ENCODE measurements at places on chromosomes 11 and 22.

GRCh38 chr22:48596111-48596850, 1231.4 kb downstream of the BRD1 start:
- no peak for DNase-seq

DNA sequence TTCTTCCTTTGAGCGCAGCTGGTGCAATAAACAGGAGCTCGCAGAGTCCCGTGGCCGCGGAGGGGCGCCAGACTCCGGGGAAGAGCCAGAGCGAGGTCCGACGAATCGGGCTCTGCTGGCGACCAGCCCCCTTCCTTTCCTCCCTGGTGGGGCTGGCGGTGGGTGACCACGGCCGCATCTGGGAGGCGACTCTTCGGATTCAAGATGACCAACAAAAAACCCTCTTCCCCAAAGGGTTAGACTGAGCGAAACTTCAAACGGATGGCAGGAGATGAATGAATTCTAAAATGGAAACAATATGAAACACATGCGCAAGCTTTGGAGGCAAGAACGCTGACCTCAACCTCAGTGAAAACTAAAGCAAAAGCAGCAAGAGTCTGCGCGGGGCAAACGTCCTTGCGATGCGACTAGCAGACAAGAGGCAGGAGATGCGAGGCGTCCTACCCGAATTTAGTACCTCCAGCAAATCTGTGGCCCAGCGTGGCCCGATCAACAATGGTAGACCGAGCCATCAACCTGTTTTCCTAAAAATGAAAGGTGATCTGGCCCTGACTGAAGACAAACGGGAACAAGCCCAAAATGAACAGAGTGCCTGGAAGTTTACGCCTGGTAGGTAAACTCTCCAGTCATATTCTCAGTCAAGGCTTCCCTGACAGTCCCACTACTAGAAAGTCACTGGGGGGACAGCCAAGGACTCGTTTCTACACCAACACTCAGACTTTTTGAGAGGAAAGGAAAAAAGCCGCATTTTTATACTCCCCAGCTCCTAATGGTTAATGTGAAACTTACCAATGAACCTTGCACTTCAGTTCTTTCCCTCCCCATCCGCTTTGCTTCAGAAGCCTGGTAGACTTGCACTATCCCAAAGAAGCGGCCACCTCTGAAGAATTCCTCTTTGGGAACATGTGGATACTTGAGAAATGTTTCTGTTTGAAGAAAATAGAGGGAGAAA, 11.6 kb downstream of the MMP3 start:
- peak; percentile 60 for DNase-seq

GRCh38 chr11:115450519-115450918, 53.7 kb downstream of the CADM1 start:
- no peak for DNase-seq

- DNase-seq: no peak
These were observed 101.0 kb upstream of the SORL1-AS1 start for GRCh38 chr11:121553806-121554205.

GRCh38 chr11:48242501-48242900, 2.4 kb upstream of the OR4X2 start:
- DNase-seq: no peak

DNA sequence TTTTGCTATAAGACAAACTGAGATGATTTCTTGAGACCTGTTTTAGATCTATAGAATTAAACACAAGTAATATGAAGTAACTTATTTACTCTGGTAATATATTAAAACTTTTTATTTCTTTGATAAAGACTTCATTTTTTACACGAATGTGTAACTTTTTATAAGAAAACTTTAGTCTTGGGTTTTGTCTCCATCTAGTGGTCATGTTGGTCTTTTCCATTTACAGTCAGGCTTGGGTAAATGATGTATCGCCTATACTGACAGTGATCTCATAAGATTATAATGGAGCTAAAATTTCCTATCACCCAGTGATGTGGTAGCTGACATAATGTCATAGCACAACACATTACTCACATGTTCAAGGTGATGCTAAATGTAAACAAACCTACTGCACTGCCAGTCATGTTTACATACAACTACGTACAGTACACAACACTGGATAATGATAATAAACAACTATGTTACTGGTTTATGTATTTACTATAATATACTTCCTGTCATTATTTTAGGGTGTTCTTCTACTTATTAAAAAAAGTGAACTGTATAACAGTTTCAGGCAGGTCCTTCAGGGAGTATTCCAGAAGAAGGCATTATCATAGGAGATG, 7.5 kb upstream of the C11orf97 start:
- DNase-seq: peak; percentile 66

DNA sequence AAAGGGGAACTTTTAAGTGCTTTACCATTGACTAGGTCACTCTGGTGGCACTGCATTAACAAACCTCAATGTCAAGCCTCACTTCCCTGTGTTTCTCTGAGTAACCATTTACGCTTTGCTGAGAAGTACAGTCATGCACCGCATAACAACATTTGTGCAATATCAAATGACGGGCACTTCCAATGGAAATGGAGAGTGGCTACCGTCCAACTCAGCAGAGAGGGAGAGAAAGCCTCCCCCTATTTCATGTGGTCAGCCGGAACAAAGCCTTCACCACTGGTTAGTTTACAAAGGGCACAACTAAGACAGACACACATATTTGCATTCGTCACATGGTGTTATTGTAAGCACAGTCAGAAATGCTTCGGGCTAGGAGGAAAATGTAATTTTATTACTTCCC, 117.3 kb downstream of the RASSF10 start:
- peak; percentile 64 for DNase-seq

GRCh38 chr11:6357222-6357621, 33.1 kb upstream of the SMPD1 start:
- DNase-seq: peak; percentile 76

- peak; percentile 17 for DNase-seq
These were observed 15.7 kb downstream of the ZNF214 start for GRCh38 chr11:7004482-7004881.

DNA sequence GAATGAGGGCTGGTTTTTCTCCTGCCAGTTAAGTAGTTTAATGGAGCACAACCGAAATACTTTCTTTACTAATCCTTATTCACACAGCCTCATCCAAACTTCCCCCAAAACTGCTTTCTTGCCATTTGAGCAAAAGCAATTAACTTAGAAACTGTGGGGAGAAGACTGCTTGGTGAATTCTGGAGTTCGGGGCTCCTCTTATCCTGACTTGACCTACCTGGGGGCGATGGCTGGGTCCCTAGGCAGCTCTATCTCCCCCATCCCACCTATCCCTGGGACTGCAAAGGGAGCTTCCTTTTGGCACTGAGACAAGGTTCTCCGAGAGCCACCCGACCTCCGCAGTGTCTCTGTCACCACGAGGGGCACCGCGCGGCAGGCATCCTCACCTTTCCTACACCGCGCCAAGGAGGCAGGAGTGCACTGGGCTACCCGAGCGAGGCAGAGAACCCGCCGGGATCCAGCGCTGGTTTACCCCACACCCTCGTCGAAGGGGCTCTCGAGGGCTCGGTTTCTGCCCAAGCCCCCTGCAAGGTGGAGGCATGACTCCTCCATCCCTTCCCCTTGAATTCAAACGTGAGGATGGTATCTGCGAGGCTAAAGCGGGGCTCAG, 759 bp downstream of the DESI1 start:
- peak; percentile 14 for DNase-seq

DNA sequence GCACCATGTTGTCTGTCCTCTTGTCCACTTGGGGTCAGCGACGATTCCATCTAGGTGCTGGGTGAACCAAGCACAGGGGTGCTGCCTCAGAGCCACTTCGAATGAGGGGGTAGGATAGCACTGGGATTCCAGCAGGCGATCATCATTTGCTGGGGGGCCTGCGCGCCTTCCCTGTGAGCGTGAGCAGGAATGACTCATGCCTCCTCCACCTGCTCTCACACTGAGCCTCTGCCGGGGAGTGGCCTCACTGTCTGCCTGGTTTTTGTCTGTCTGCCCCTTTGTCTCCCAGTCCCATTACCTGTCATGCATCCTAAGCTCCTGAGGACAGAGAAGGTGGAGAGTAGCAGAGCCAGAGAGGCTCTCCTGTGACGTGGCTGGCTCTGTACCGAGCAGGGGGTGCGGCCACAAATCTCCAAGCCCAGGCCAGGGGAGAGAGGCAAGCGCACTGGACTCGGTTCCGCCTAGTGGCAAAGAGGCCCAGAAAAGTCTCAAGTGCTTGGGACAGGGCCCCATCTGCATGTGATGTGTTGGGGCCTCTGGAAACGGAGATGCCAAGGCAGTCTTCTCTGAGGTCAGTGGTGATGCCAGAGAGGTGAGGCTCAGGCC, 30.8 kb downstream of the RSPH14 start:
- no peak for DNase-seq

- DNase-seq: no peak
These were observed 108.4 kb downstream of the RPL27A start for GRCh38 chr11:8790968-8791367.

GRCh38 chr11:90237004-90237403, 14.2 kb upstream of the CHORDC1 start:
- no peak for DNase-seq

- no peak for DNase-seq
These were observed 143.8 kb downstream of the NECTIN1 start for GRCh38 chr11:119585043-119585781.

GRCh38 chr11:1308743-1309497, 512 bp downstream of the TOLLIP start:
- DNase-seq: peak; percentile 47

DNA sequence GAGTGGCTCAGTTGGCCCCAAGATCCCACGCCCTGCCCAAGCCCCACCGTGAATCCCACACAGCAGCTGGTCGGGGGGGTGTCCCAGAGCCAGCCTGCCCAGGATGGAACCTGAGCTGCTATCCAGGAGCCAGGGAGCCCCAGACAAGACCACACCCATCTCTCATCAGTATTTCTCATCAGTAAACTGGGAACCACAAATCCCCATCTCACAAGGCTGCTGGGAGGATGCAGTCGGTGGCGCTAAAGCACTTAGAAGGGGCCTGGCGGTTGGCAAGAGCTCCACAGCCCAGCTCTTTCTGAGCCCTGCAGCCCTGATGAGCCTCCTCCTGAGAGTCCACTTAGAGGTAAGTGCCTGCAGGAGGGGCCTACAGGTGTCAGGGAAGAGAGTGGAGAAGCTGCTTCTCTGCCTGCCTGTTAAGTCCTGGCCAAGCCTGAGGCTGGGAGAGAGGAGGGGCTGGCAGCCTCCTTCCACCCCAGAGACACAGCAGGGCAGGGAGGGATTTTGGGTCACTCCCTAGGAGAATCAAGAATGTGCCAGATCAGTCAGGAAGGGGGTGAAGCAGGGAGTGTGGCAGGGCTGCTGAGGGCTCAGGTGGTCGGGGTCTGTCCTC, 6.1 kb downstream of the FADS3 start:
- DNase-seq: no peak

DNA sequence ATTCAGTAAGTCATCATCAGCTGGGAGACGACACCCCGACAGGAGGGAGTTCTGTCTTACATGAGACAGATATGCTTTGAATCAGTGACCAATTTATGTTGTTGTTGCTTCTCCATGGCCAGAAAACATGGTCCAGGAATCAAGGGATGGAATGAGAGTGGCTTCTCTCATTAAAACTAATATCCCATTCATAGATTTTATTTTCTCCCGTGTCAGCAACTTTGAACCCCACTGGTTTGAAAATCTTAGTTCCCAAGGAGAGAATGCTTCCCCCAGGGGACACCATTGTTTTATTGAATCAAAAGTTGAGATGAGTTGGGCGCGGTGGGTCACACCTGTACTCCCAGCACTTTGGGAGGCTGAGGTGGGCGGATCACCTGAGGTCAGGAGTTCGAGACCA, 42.8 kb downstream of the RPS6KA4 start:
- no peak for DNase-seq

- DNase-seq: no peak
These were observed 626.5 kb upstream of the CHORDC1 start for GRCh38 chr11:90849312-90849711.

GRCh38 chr11:62105667-62106191, 18.1 kb upstream of the INCENP start:
- DNase-seq: peak; percentile 78

DNA sequence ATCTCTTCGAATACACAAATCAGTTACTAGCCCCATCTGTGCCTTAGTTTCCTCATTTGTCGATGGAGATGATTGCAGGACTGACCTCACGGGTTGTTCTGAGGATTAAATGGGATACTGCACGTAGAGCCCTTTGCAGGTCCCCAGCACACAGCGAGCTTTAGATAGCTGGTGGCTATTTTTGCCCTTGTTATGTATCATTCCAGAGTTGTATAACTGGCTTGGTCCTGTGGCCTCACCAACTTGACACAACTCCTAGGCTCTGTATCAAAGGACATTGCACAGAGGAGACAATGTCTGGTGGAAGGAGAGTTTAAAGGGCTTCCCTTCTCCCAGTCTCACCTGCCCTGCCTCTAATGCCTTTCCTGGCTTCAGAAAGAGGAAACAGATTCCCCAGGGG, 22.8 kb upstream of the DGAT2 start:
- DNase-seq: no peak
